ENCODE measurements at places on chromosomes 13 and 19.

- DNase-seq, result peak; percentile 20
Observed at GRCh38 chr19:54485851-54486250, 12.8 kb upstream of the CDC42EP5 start.

DNA sequence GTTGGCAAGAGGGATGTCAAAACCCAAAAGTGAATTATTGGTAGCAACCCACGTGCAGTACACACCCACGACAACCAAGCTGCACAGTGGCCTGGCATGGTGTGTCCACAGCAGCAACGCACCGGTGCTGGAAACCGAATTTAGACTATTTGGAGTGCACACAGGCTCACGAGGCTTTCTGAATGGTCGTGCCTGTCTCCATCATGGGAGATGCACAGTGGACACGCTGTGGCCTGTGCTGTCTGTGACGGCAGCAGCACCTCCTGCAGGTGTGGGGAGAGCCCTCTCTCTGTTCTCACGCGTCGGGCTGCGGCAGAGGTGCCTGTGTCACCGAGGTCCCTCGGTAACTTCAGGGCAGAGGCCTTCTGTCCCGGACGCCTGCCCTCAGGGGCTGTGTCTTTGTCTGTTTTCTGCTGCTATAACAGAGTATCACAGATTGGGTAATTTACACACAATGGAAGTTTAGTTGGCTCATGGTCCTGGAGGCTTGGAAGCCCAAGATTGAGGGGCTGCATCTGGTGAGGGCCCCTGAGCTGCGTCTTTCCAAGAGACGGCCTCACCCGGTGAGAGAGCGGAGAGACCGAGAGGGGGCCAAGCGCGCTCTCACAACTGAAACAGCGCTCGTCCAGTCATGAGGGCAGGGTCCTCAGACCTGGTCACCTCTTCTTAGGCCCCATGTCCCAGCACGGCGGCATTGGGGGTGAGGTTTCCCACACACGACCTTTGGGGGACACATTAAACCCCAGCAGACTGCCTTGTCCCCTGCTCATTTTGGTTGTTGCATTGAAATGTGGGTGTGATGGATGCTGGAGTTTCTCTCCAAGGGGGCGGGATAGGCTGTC is 9.1 kb upstream of the MCF2L start:
- DNase-seq, result no peak

DNA sequence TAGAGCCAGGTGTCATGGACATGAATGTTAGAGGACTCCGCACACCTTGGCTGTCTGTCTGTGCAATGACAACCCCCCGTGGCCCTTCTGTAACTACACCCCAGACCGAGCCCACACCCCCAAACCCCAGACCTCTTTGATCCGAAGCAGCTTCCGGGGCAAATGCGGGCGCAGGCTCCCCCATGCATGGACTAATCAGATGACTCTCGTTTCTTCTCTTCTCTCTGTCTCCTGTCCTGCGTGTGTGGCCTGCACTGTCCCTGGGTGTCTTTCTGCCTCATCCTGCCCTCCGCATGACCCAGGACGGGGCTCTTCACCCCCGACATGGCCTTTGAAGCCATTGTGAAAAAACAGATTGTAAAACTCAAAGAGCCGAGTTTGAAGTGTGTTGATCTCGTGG is 38.9 kb downstream of the TMED1 start:
- no peak for DNase-seq

DNA sequence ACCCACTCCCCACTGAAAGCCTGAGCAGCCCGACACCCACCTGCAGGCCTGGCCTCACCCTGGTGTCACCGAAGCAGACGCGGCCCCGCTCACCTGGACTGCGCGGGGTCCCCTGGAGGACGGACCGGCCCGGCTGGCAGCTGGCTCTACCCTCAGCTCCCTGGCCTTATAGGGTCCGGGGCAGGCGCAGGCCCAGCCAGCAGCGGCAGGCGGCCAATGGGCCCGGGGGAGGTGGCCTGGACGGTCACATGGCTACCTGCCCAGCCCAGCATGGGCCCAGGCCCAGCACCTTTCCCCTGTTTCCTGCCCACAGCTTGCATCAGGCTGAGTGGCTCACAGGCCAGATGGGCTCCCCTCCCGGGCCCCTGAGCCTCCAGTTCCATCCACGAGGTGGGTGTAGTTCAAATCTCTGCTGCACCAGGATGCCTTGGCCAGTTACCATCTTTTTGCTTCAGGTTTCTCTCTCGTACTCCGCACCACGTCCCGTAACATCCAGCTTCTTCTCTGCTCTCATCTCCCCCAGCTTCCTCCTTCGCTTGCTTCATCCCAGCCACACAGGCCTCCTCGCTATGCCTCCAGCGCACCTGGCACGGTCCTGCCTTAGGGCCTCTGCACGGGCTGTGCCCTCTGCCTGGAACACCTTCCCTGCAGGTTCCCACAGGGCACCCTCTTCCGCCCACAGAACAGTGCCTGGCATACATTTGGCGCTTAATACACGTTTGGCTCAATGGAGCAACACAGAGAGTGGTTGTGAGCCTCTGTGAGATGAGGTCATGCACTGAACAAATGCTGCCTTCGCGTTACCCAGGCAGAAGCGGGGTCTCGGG is at the start of gene PLIN4:
PLIN4 (minus strand) TSS at position 142 of the 827 bp plus-strand sequence. CDS start 214 bp downstream, outside the sequence.
- DNase-seq, result no peak

DNA sequence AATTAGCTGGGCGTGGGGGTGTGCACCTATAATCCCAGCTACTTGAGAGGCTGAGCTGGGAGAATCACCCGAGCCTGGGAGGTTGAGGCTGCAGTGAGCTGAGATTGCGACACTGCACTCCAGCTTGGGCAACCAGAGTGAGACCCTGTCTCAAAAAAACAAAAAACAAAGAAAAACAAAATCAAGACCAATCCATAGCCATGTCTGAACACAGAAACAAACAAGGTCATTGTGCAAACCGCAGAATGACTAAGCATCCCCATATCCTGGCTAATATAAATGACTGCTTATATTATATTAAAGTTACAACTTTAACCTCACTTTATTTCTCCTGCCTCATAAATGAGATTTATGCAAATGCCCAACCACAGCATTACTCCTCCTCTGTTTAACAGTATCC is 2.3 kb upstream of the LYPD3 start:
- peak; percentile 30 for DNase-seq

DNA sequence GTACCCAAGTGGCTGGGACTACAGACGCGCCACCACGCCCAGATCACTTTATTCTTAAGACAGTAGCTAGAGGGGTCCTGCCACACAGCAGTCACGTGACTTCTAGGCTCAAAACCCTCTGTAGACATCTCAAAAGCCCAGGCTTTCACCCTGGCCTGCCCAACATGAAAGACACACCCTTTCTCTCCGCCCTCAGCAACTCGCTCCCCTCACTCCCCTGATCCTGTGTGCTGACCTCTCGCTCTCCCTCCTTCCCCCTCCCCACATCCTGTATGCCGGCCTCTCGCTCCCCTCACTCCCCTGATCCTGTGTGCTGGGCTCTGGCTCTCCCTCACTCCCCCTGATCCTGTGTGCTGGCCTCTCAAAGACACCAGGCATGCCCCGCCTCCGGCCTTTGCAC is 77.4 kb downstream of the SLC15A1 start:
- DNase-seq, result no peak

DNA sequence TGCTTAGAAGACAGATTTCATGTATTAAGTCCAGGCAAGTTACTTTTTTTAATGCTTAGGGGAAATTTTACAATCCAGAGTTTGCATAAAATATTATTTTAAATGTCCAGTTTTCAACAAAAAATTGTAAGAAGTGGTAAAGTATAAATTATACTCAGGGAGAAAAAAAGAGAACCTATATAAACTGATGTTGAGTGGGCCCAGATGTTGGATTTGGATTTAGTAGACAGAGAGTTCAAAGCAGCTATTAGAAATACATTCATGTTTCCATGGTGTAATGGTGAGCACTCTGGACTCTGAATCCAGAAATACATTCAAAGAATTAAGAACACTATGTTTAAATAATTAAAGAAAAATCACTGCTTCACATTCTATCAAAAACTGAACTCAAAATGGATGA is 349.9 kb upstream of the ZNF507 start:
- DNase-seq, result no peak
